ENCODE measurements at places on chromosomes 13 and 19. TPM values are rescaled to one million over a fixed set of nuclear protein-coding genes. Genes with fewer than 3 reads are reported as not detected.

RPS16 gene
- 1,945 TPM for total RNA-seq

ZNF296 gene
- total RNA-seq = not detected

C19orf81 gene
- total RNA-seq = not detected

DOCK6 gene
- total RNA-seq = 22.0 TPM

SNRPA gene
- total RNA-seq = 104 TPM

CBLC gene
- 53.0 TPM for total RNA-seq

CACNA1A gene
- 0.09 TPM for total RNA-seq

HSH2D gene
- total RNA-seq = under 0.01 TPM

SMIM44 gene
- not detected for total RNA-seq

ZNF575 gene
- total RNA-seq = 0.17 TPM

LIPE gene
- total RNA-seq = 1.7 TPM

ELSPBP1 gene
- not detected for total RNA-seq

KIR2DL3 gene
- not detected for total RNA-seq

TMEM145 gene
- 0.21 TPM for total RNA-seq

EEF1AKMT1 gene
- total RNA-seq = 5.3 TPM

PCDH17 gene
- total RNA-seq = not detected

DNAJB1 gene
- total RNA-seq = 182 TPM

C19orf73 gene
- 0.67 TPM for total RNA-seq

ING1 gene
- total RNA-seq = 5.3 TPM

PEX11G gene
- 9.4 TPM for total RNA-seq

MLLT1 gene
- 5.8 TPM for total RNA-seq

LYPD4 gene
- total RNA-seq = not detected

GIPR gene
- total RNA-seq = 1.4 TPM

KISS1R gene
- total RNA-seq = not detected

ZNF700 gene
- total RNA-seq = 10.4 TPM

TYROBP gene
- total RNA-seq = not detected

IGFL2 gene
- total RNA-seq = under 0.01 TPM

PGLYRP2 gene
- total RNA-seq = not detected

UQCRFS1 gene
- 35.3 TPM for total RNA-seq

FFAR1 gene
- not detected for total RNA-seq

MEGF8 gene
- 29.3 TPM for total RNA-seq

NCCRP1 gene
- total RNA-seq = 0.50 TPM

CGB7 gene
- 8.0 TPM for total RNA-seq

R3HDM4 gene
- total RNA-seq = 39.3 TPM

IZUMO2 gene
- not detected for total RNA-seq

DDX49 gene
- total RNA-seq = 47.7 TPM

SULT2A1 gene
- not detected for total RNA-seq

Measured in mammary epithelial cell (primary cell).